ENCODE measurements at places on chromosomes 13 and 19.
A peak's percentile ranks its signal among the peaks of the same experiment; 100 is the strongest.

GRCh38 chr19:10193790-10194499 is 808 bp downstream of the DNMT1 start:
- DNase-seq: peak; percentile 68

GRCh38 chr13:40987606-40988280 is 31.4 kb downstream of the ELF1 start:
- DNase-seq: no peak

- peak; percentile 81 for DNase-seq
Observed at GRCh38 chr13:41652735-41653361, 195.5 kb downstream of the RGCC start.

DNA sequence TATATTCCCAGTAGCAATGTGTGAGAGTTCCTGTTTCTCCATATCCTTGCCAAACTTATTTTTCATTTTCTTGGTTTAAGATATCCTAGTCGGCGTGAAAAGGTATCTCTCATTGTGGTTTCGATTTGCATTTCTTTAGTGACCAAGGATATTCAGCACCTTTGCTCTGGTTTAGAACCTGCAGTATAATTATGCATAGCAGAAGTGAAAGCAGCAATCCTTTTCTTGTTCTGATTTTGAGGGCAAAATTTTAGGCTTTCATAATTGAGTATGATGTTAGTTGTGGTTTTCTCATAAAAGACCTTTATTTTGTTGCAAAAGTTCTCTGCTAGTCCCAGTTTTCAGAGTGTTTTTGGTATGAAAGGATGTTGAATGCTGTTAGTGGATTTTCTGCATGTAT is 491.0 kb downstream of the FGF9 start:
- DNase-seq: no peak

- DNase-seq: no peak
Observed at GRCh38 chr19:28307487-28307886, 905.5 kb downstream of the UQCRFS1 start.

- DNase-seq: no peak
Observed at GRCh38 chr19:5782945-5783919, 1.3 kb downstream of the PRR22 start.

DNA sequence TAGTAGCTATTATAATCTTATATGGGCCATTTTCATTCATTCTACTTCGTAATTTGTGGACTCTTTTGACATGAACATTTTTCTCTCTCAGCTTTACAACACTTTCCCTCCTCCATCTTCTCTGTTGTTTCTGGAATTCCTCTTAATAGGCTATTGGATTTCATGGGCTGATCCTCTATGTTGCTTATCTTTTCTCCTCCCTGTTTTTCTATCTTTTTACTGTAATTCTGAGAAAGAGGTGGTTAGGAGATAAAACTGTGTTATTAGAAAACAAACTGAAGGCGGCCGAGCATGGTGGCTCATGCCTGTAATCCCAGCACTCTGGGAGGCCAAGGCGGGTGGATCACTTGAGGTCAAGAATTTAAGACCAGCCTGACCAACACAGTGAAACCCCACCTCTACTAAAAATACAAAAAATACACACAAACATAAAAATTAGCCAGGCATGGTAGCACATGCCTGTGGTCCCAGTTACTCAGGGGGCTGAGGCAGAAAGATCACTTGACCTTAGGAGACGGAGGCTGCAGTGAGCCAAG is 188.1 kb downstream of the UGGT2 start:
- no peak for DNase-seq

- DNase-seq: no peak
Observed at GRCh38 chr19:54660964-54661363, 1.8 kb upstream of the LILRB4 start.

DNA sequence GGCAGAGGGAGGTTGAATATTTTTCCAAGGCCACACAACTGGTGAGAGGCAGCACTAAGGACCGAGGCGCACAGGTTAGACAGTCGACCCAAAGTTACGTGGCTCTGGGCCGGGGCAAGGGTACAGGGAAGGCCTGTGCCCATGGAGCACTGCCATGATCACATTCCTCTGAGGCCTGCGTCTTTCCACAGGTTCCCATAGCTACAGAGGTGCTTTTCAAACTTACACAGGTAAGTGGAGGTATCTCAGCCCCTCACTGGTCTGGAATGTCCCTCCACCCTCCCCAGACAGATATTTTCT is 814 bp downstream of the ZNF211 start:
- DNase-seq: no peak

DNA sequence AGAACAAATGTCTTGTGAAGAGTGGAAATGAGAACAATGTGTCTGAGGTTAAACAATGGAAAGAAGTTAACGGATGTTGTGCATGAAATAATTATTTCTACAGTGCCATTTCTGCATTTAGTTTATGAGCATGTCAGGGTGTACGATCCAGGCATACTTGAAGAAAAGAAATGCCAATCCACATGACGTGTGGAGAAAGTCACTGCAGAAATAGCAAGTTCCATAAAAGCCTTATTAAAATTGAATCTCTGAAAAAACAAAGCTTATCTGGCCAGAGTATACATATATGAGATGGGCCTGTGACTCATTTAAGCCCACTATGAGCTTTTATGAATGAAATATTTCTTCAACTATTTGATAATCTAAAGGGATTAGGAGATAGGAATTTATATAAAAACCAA is 426.1 kb downstream of the EFNB2 start:
- DNase-seq: no peak

- peak; percentile 76 for DNase-seq
Observed at GRCh38 chr19:5803752-5804515, 933 bp upstream of the NRTN start.

DNA sequence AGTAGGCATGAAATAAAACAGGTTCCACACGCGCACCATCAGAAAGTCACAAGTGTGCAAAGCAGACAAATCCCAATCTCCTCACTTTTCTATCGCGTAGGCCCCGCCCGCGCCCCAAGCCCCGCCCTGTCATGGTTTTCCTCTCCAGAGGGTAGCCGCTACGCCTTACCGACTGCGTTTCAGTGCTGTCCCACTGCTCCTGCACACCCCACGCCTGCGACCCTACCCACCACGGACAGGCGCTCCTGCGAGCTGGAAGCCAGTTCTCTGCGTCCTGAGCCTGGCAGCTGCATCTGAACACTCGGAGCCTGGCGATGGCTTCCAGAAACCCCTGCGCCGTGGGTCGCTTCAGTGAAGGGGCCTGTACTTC is 379 bp upstream of the ZNF470 start:
- DNase-seq: no peak

GRCh38 chr13:81637457-81637856 is 1296.5 kb upstream of the SPRY2 start:
- no peak for DNase-seq

DNA sequence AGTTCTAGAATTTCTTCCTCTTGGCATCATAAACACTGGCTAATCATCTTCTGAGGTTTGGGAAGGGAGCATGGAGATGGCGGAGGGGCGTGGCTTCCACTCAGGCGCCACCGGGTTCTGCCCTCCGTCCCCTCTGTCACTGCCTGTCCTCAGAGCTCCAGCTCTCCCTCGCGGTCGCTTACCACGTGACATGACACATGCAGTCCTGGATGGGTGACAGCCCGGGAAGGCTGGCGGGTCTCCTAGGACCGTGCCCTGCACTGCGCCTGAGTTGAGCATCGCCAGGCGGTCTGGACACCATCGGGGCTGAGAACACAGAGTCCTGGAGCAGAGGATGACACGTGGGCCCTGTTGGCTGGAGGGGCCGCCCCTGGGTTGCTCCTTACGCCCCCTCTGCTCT is 123.3 kb downstream of the RAB20 start:
- DNase-seq: no peak

DNA sequence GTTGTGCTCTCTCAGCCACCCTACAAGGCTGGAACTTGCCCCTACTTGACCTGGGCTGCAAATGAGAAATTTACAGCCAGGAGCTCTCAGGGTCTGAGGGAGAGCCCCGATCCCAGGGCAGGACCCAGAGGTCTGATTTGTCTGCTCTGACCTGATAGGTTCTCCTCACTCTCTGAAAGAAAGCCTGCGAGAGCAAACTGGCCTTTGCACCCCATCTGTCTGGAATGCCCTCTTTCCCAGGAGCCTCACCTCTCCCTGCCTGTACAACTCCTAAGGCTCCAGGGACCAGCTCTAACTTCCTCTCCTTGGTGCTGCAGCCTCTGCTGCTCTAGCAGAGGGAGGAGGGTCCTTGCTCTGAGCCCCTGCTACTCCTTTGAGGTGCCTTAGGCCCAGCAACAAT is 137.8 kb downstream of the UQCRFS1 start:
- DNase-seq: no peak

DNA sequence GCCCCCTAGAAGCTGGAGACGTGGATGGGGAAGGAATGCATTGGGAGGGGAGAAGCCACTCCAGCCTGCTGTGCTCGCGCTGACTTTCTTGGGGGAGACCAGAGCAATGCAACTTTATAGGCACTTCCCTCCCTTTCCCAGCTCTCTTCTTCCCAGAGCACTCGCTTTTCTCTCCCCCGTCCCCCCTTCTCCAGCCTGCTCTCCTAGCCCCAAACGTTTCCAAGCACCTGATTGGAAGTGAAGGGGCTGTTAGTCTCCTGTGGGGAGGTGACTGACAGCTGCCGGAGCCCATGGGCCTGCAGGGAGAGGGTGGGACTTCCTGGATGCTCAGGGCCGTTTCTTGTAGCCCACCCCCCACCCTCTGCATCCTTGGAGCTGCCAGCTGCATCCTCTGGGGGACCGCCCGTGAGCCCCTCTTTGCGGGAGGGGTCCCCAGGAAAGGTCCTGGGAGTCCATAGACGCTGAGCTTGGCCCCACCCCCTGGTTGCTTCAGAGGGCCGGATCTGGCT is 2.5 kb downstream of the HDGFL2 start:
- DNase-seq: peak; percentile 43

- peak; percentile 49 for DNase-seq
Observed at GRCh38 chr19:17996826-17997316, 11.1 kb upstream of the ARRDC2 start.

DNA sequence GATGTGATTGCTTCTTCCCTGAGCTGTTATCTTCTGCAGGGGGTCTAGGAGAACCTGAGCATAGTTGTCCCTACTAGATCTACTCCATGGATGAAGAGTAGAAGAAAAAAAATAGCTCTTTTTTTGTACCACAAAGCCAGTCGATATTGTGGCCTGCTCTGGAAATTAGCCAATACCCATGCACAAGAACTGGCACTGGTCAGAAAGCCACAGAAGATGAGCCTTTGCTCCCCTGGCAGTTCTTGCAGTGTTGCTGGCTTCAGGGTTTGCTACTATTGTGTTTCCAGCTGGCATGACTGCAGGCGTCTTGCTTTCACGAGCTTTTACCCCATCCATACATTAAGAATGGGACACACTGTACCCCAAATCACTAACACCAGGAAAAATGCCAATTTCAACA is 547.7 kb upstream of the KLF12 start:
- DNase-seq: no peak

DNA sequence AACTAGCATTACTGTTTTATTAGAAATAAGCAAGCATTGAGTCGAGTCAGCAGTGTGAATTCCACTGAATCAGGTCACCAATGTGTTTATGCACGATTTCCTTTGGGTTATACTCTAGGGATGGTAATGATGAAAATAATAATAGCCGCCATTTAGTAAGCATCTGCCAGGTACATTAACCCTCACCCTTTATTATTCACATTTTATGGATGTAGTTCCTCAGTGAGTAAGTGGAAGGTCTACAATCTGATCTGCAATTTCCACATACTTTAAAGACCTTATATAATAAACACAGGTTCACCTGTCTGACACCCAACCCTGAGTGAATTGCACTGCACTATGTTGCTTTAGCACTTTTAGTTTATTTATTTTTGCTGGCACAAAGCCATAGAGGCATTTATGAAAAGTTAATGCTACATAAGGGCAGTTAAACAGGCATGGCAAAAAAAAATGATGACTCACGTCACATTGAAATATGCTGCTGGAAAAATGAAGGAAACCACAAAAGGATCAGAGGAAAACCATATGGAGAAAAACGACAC is 122.4 kb downstream of the TRPC4 start:
- peak; percentile 90 for DNase-seq

GRCh38 chr19:288911-289310 is 2.3 kb downstream of the PLPP2 start:
- DNase-seq: no peak

- DNase-seq: no peak
Observed at GRCh38 chr19:51166846-51167490, 24.9 kb downstream of the SIGLEC7 start.

DNA sequence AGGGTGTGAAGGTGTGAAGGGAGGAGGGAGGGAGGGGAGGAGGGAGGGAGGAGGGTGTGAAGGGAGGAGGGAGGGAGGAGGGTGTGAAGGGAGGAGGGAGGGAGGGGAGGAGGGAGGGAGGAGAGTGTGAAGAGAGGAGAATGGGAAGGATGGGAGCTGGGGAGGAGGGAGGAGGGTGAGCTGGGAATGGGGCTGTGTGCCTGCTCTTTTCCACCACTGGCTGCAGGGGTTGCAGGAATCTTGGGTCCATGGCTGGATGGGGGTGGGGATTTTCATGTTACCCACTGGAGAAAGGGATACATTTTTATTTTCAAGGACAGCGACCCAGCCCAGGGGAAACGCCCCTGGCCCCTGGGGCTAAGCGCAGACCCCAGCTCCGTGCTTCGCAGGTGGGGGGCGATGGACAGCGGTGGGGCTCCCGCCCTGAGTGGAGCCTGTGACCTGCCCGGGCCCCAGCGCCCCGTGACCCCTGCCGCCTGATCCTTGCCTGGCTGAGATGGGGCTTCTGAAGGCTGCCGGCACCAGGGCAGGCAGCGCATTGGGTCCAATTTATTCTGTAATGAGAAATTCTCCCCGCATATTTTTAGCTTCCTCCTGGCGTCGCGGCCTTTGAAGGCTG is 3.0 kb upstream of the EFNA2 start:
- DNase-seq: no peak

DNA sequence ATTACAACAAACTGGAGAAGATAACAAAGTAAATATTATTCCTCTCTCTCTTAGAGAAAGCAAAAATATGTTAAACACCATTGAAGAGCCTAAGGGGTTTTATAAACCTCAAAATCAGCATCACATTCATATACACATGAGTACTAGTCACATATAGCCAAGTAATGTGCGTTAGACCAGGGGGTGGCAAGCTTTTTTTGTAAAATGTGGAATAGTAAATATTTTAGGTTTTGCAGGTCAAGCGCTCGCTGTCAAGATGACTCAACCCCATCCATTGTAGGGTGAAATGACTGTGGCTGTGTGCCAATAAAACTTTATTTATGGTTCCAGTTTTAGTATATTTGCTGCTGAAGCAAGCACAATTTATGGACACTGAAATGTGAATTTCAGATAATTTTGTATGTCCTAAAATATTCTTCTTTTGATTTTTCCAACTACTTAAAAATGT is 21.7 kb downstream of the RFX2 start:
- DNase-seq: peak; percentile 58

GRCh38 chr19:1847684-1848398 is 442 bp downstream of the REXO1 start:
- DNase-seq: peak; percentile 53

GRCh38 chr13:79480954-79481684 is at the start of gene NDFIP2:
TSS of gene NDFIP2 (plus strand) at chr13:79481155. CDS start at chr13:79481204, 49 bp downstream.
- DNase-seq: peak; percentile 80
